ENCODE measurements at places on chromosomes 16 and 17. TPM values are rescaled to one million over a fixed set of nuclear protein-coding genes. Genes with fewer than 3 reads are reported as not detected.

CDRT15L2 gene
- total RNA-seq, result not detected

MPP2 gene
- total RNA-seq, result 10.9 TPM

- H3K27ac ChIP-seq, result no peak overlapping the region
- no peak overlapping the region for H3K4me3 ChIP-seq
- no peak for DNase-seq
- H3K27me3 ChIP-seq, result peaks cover 16% of the 10 kb centered on the region
- H3K36me3 ChIP-seq, result no peaks in the 10 kb centered on the region
Measured at GRCh38 chr17:49949634-49950033, 19.4 kb upstream of the DLX4 start.

GRCh38 chr16:22938647-22939046, 124.7 kb downstream of the HS3ST2 start:
- H3K27ac ChIP-seq, result no peak overlapping the region
- peaks cover 9% of the 10 kb centered on the region for H3K27me3 ChIP-seq
- no peak for DNase-seq
- H3K4me1 ChIP-seq, result no peaks in the 10 kb centered on the region

TEKT3 gene
- not detected for total RNA-seq

All from sigmoid colon (tissue), 7 donors.